ENCODE measurements at places on chromosomes 3 and 15.

GRCh38 chr15:69072906-69073305, 58.4 kb downstream of the NOX5 start:
- DNase-seq, result no peak

GRCh38 chr3:178494386-178494785, 41.9 kb upstream of the KCNMB2 start:
- DNase-seq, result no peak

DNA sequence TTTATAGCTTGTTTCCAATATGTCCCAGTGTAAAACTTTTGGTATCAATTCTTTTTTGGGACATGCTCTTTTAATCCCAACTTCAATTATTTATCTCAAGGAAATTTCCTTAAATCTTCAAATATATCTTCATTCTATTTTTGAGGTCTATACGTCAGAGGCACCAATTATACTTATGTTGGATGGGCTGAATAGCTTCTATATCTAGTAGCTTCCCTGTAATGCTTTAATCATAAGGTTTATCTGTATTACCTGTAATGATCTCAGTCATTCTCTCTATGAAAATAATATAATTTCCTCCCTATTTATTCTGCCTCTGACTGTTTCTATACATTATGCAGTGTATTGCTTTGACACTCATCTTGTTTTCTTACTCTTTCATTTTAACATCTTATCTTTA, 29.9 kb upstream of the MCCC1 start:
- no peak for DNase-seq

- no peak for DNase-seq
These were observed 19.5 kb downstream of the EIF4E3 start for GRCh38 chr3:71705681-71706080.

GRCh38 chr3:42118762-42119361, 27.7 kb downstream of the TRAK1 start:
- DNase-seq, result peak; percentile 66

- no peak for DNase-seq
These were observed 39.1 kb downstream of the COL6A5 start for GRCh38 chr3:130384476-130385025.

GRCh38 chr15:73908030-73908821, 18.0 kb upstream of the LOXL1 start:
- DNase-seq, result peak; percentile 55

- DNase-seq, result no peak
These were observed 875.9 kb upstream of the NR2F2 start for GRCh38 chr15:95454403-95455262.

- no peak for DNase-seq
These were observed 155.3 kb downstream of the ATP10A start for GRCh38 chr15:25707656-25708365.

GRCh38 chr15:37098468-37099318, 1.7 kb downstream of the MEIS2 start:
- DNase-seq, result no peak

- no peak for DNase-seq
These were observed 366.5 kb upstream of the TBL1XR1 start for GRCh38 chr3:177563792-177564191.

DNA sequence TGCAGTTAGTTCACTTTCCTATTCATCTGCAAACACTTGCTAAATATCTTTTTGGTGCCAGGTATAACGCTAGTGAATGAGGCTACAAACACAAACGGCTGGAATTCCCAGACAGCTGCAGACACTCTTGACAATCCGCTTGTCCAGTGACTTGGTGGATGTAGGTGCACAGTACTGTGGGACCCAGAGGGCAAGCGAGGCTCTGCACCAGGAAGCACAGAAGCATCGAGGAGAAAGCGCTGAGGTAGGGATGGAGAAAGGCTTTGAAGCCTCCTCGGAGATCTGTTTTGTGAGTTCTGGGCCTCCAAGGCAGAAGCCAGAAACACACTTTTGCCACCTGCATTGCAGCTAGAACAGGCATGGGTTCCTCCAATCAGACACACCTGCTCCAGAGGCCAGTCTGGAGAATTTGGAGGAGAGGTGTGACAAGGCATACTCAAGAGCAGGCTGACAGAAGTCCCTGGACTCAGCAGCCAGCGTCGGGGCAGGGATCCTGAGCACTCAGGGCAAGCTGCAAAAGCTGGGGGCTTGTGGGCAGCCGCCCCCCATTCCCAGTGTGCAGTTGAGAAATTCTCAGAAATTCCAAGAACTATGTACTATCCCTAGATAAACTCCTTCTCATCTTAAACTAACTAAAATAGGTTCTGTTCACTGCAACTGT, 232.5 kb downstream of the OCA2 start:
- DNase-seq, result no peak

- DNase-seq, result no peak
These were observed 11.1 kb downstream of the EFCAB12 start for GRCh38 chr3:129417326-129417725.

- DNase-seq, result no peak
These were observed 57.3 kb upstream of the RASA2 start for GRCh38 chr3:141429371-141430035.

- DNase-seq, result peak; percentile 45
These were observed at the start of gene CADM2 for GRCh38 chr3:84958495-84959469. Gene CADM2, plus strand, starts transcription at chr3:84958989.

DNA sequence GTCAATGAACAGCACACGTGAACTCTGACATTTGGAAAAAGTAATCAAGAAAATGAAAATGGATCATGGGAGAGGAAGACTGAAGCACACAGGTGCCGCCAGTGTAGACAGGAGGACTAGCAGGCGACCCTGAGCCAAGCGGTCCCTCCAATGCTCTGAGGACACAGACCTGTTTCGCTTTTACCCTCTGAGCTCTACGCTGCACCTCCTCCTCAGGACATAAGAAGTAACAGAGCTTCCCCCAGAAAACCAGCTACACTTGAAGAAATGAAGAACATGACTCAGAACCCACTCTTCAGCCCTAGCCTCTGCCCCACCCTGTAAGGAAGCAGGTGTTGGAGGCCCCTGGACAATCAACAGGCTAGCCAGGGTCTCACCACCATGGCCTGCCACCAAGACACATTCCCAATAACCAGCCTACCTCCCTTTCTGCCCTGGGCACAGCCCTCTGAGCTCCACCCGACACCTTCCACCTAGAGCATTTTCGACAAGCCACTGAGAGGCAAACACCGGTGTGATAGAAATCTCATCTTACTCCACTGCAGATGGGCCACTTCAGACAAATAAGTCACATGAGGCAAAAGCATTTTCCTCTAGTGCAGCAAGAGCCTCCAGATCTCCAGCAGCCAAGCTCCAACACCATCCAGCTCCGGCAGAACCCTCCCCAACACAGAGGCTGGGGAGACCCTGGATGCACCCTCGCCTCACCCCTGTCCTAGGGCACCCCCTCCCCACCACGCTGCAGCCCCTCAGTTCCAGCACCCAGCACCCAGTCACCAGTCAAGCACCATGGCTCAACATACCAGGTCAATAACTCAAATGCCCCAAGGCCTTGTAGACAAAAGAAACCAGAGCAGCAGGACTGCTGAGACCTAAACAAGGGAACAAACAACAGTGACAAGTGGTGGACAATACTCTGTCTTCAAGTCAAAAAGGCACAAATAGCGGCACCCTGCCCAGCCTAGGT, 11.4 kb downstream of the FAM174B start:
- no peak for DNase-seq

GRCh38 chr15:65072027-65072426, 4.2 kb upstream of the RASL12 start:
- no peak for DNase-seq

- DNase-seq, result no peak
These were observed 182.8 kb downstream of the TLE3 start for GRCh38 chr15:69914960-69915359.

- DNase-seq, result no peak
These were observed 26.9 kb downstream of the BFSP2 start for GRCh38 chr3:133426721-133427120.

GRCh38 chr3:174465177-174465576, 394.0 kb upstream of the NAALADL2 start:
- DNase-seq, result no peak

DNA sequence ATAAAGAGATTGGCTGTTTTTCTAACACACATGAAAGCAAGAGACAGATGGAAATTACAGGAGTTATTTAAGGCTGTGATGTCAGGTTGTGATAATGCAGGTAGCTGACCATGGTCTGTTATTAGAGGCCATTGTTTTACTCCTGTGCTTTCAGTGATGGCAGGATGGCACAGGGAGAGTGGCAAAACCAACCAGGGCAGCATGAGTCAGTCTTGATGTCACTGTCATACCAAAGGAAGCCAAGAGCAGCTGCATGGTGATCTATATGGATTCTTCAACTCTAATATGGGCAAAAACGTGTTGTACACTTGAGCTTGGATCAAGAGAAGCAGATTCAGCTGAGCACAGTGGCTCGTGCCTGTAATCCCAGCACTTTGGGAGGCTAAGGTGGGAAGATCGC, 91.8 kb upstream of the LMOD3 start:
- no peak for DNase-seq

DNA sequence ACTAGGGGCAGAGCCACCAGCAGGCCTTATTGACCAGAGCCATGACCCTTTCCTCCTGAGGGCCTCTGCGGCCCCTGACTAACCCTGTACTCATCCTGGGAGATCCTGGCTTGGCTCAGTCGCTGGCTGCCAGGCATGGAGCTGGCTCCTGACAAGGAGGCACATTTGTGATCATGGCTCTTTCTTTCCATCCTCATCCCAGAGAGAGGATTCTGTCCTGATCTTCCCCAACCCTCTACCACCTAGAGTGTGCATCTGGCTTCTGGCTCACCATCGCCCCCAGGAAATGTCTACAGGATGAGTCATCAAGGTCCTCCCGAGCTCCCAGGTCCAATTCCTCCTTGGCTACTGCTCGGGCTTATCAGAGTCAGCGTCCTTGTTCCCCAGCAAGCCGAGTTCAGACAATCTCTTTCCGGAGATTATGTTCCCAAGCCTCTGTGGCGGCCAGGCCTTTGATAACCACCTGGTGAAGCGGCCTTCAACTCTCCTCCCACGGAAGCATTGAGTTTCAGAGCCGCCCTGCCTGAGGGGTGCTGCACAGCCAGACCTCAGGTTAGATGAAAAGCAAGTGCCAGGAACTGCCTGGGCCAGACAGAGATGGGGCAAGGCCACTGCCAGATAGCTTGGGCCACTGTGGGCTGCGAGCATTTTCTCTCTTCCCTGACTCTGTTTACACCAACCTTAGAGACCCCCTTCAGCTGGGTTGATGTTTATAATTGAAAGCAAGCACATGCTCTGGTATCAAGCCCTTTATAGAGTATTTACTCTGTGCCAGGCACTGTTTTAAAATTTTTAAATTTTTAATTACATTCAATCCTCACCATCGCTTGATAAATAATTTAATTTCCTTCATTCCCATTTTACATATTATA, 44.3 kb upstream of the MRPS22 start:
- no peak for DNase-seq

- no peak for DNase-seq
These were observed 248.9 kb downstream of the THSD4 start for GRCh38 chr15:71364117-71364584.

- DNase-seq, result no peak
These were observed 163.3 kb downstream of the ARRDC4 start for GRCh38 chr15:98123834-98124233.

DNA sequence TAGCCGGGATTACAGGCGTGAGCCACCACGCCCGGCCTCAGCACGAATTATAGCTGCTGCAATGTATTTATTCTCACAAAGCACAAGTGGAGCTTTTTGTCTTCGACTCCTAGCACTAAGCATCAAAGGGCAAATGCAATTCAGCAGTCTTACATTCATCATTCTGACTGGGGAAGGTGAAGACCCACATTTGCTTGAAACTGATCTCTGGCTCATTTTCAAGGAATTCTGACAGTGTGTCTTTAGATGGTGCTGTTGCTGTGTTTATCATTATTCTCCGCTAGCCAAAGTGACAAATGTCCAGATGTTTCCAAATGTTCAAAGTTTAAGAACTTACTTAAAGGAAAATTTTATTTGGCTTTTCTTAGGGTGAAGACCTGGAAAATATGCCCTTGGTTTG, 55.9 kb downstream of the SGO1 start:
- no peak for DNase-seq

DNA sequence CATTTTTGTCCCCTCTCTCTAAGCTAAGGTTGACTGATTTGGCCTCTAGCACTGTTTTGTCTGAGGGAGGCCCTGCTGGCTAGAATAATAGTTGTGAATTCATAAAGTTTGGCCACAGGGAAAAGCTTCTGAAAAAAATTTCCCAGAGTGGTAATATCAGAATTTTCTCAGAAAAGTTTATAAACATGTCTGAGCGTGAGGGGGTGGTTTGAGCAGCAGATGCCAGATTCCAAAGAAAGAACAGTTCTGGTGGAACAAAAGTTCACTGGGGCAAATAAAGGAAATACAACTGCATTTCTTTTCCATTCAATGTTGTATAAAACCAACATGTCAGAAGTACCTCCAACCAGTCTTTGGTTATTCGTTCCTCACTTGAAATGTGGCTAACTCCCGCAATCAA, 61.2 kb downstream of the CLDN1 start:
- DNase-seq, result no peak

- no peak for DNase-seq
These were observed 2.4 kb downstream of the ROBO2 start for GRCh38 chr3:77042343-77042742.

DNA sequence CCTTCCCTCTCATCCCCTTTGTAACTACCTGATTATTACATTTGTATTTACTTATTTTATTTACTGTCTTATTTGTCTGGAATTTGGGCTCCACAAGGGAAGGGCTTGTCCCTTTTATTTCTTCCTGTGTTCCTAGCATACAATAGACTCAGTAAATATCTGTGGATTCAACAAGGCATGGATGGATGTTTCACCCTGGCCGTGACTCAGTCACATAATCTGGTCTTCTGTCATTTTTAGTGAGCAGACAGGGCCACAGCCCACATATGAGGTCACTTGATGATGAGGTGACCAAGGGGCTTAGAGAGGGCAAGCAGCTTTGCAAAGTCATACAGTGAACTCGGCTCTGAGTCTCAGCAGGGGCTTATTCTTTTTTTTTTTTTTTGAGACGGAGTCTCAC, 7.8 kb upstream of the DAG1 start:
- DNase-seq, result no peak

- no peak for DNase-seq
These were observed 836.2 kb downstream of the AGBL1 start for GRCh38 chr15:86915811-86916331.

DNA sequence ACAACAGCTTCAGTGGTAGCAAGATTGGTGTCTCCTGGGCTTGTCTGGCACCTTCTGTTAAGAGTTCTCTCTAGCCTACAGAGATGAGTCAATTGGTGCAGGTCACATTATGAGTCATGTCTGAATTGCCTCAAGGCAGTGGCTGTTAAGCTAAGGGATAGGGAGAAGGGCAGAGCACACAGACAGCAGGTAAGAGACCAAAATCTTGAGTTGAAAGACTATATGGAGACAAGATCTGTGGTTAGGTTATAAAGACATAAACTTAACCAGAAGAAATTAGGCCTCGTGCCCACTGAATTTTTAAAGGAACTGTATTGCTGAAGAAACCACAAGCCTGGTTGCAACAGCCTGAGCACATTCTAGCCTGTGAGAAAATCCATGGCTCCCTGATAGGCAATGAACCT, 19.2 kb upstream of the KPNA1 start:
- peak; percentile 58 for DNase-seq

GRCh38 chr3:186425788-186426730, 64.0 kb upstream of the DGKG start:
- no peak for DNase-seq

- DNase-seq, result no peak
These were observed 49.5 kb downstream of the SNRK start for GRCh38 chr3:43335799-43336198.
